NCI-H1930 (cell line): ENCODE measurements at places on chromosomes 5 and 9.

- no peak for DNase-seq
Observed at GRCh38 chr9:35793461-35793860, 2.1 kb downstream of the NPR2 start.

GRCh38 chr9:76218886-76219445, 175.3 kb downstream of the RFK start:
- no peak for DNase-seq

GRCh38 chr5:175477440-175477839, 920 bp upstream of the SFXN1 start:
- no peak for DNase-seq

DNA sequence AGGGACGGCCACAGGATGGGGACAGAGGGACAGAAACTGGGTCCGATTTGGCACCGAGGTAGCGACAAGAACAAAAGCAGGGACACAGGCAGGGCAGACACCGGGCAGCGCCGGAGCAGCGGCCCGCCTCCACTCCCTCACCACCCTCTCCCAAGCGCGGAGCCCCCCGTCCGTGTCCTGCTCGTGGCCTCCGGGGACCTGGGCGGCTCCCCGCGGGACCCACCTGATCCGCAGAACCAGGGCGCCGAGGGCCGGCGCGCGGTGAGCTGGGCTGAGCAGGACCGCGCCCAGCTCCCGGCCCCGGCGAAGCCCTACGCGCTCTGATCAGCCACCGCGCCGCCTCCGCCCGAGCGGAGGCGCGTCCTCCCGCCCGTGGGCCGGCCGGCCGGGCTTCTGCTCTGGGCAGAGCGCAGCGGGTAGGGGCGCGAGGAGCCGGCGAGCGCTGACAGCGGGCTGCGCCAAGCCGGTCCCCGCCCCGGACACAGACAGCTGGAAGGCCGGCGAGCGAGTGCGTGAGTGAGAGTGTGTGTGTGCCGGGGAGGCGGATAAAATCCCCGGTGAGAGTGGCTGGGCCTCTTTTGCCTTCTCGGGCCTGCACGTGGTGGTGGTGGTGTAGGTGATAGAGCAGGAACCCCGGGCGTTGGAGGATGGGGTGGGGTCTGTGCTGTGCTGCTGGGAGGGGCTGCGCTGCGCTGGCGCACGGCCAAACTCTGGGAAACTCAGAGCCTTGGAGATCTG, at the start of gene GGTA1:
Gene GGTA1, minus strand, starts transcription at position 418 of the 738 bp plus-strand sequence. CDS start 31,922 bp downstream, outside the sequence.
- DNase-seq, result no peak

DNA sequence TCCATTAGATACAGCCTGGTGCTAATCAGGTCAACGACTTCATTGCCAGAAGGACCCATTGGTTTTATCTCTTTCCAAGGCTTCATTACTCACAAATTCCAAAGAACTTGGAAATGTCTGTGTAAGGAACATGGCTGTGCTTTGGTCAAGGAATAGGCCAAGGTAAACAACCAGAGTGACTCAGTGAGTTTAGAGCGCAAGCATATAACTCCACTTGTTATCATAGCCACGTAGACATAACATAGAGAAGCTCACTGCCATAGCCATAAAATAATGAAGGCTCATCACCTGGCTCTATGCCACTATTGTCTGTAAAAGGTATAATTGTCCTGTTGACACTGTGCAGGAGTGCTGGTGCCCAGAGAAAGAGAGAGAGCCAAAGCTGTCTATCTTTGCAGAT, 139.3 kb upstream of the PLCXD3 start:
- DNase-seq, result no peak

GRCh38 chr5:150639377-150639692, 1.1 kb upstream of the SYNPO start:
- DNase-seq, result no peak

GRCh38 chr5:104370523-104370922, 807.9 kb upstream of the NUDT12 start:
- no peak for DNase-seq

DNA sequence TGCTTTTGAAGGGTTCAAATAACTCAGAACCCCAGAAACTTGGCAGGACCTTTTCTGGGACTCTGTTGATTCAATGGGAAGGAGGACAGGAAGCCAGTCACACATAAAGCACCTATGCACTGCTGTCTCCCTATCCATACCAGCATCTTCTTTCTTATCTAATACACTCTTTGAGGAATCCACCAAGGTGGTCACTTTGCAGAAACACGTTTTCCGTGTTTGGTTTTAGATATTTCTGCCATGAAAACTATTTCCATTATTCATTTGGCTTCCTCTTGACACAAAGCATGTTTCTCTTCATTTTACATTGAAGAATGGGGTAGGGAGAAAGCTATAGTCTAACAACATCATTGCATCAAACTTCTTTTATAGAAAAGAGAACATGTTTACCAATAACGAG, 76.5 kb upstream of the NR3C1 start:
- DNase-seq, result no peak

GRCh38 chr9:108209132-108209685, 646.6 kb downstream of the ACTL7B start:
- no peak for DNase-seq

DNA sequence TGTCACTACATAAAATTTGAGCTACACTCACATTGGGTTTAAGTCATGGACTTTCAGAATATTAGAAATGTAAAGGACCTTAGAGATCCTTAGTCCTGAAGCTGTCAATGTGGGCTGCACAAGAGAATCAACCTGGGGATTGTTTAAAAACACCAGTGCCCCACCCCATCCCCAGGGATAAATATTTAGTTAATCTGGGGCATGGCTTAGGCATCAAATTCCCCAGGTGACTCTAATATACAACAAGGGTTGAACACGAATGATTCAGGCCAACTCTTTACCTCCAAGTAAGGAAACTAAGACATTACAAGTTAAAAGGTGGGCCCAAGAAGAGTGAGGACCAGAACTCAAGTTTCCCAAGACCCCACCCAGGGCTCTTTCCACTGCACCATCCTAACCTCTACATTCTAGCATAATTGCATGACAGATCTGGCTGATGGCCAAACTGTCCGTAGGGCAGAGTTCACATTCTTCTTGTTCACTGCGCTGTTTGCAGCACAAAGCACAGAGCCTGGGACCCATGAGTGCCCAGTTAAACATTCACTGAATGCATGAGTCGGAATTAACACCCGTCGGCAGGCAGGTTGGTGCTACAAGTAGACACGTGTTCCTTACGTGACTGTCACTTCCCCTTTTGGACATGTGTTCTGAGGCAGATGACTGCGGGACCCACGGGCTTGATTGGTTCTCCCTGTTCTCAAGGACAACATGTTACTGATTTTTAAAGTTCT, 25.2 kb downstream of the CYFIP2 start:
- DNase-seq, result no peak

DNA sequence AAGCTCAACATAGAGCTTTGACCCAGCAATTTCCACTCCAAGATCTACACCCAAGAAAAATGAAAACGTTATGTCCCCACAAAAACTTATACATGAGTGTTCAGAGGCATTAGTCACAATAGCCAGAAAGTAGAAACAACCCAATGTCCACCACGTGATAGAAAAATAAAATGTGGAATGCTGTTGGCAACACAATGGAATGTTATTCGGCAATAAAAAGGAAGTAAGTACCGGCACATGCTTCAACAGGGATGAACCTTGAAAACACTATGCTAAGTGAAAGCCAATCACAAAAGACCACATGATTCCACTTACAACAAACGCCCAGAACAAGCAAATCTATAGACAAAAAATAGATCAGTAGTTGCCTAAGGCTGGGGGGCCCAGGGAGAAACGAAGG, 6.0 kb downstream of the UBQLN1 start:
- DNase-seq, result no peak

GRCh38 chr5:142248853-142249462, 75.9 kb downstream of the SPRY4 start:
- no peak for DNase-seq

- DNase-seq, result no peak
Observed at GRCh38 chr9:121564504-121565260, 65.0 kb upstream of the GGTA1 start.

DNA sequence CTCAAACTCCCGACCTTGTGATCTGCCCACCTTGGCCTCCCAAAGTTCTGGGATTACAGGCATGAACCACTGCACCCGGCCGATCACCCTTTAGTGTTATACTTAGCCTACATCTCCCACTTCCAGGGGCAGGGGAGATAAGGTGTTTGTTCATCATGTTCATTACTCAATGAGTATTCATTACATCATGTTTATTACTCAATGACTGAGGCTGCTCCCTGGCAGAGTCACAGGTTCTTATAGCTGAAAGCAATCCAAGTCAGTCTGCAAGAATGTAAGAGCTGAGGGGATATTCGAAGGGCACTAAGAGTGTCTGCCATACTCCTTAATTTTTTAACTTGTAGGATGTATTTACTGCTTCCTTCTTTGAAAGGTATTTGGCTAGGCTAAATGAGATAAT, 214.2 kb downstream of the SPATA31D1 start:
- DNase-seq, result no peak

GRCh38 chr5:143683459-143683858, 128.5 kb upstream of the HMHB1 start:
- no peak for DNase-seq

GRCh38 chr9:97564291-97565175, 63.1 kb downstream of the TMOD1 start:
- DNase-seq, result no peak

GRCh38 chr9:134225186-134225585, 60.8 kb upstream of the RNU6ATAC start:
- no peak for DNase-seq

DNA sequence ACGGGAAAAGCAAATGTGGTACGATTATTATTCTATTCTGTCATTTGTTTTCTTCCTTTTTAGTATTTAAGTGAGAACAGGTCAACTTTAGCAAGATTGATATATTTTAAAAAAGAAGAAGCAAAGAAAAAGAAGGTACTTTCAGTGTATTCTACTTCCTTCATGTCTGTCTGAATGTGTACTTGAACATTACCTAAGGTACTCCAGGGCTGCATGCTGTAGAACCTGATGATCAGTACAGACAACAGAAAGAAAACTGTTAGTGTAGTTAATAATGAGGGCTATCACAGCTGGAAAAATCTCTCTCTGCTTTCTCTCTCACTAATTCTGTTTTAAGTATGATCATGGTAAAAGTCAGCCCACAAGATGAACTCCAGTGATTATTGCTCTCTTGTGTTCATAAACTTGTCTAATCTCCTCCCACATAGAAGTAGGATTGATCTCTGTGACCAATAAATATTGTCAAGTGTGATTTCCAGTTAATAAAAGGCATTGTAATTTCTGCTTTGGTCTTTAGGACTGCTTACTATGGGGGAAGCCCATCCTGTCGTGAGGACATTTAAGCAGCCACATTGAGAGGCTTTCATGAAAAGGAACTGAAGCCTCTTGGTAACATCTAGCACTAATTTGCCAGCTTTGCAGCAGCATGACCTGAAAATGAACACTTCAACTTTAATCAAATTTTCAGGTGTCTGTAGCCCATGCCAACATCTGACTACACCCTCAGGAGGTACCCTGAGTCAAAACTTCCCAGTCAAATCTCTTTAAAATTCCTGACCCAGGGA, 864.0 kb upstream of the ACO1 start:
- no peak for DNase-seq

GRCh38 chr9:123338710-123339665, 17.0 kb upstream of the CRB2 start:
- DNase-seq, result no peak

- DNase-seq, result no peak
Observed at GRCh38 chr5:108461628-108462367, 79.9 kb upstream of the FBXL17 start.

GRCh38 chr5:134451936-134452505, 40.3 kb upstream of the CDKN2AIPNL start:
- no peak for DNase-seq

DNA sequence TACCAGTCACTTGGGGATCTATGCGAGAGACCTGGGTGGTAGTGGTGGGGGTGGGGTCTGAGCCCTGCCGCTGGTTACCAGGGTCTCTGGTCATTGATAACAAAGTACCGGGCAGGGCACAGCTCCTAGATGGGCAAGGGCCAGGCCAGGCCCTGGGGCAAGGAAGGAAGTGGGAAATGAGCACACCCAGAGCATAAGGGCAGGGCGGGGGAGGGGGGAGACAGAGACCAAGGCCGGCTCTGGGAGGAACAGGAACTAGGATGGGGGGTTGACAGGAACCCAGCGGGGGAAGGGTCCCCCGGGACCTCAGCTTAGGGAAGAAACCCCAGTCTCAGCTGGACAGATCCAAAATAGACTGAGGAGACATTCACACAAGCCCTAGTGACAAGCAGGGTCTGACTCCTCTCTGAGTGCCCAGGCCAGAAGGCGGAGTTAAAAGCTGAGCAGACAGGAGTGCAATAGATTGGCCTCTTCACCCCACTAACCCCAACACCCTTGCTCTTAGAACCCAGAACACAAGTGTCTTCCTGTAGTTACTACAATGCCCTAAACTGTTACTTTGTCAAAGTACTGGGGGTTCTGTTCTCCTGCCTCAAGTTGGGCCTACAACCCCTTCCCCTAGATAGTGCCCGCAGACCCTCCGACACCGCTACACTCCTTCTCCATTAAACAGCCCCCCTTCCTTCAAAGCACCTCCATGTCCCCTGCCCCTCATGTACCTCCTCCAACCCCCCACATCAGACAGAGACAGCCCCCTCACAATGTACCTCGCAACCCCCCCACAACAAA, 628 bp downstream of the ATOSB start:
- DNase-seq, result no peak

GRCh38 chr5:68221488-68221887, 5.9 kb downstream of the PIK3R1 start:
- DNase-seq, result no peak

DNA sequence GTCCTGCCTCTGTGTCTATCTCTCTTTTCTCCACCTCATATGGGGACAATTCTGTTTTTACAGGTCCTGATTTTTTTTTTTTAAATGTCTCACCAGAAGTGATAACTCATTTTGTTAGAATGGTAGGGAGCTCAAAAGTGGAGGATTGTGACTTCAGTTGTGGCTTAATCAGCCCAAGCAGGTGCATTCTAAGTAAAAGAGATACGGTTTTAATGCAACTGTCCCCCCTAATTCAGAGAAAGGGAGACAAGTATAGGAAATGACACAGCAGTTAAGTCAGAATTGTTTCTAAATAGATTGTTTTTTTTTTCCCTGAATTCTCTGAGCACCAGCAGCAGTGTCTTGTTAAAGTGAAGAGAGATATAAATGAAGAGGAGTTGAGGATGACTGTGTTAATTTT, 24.5 kb downstream of the MAST4 start:
- DNase-seq, result no peak

DNA sequence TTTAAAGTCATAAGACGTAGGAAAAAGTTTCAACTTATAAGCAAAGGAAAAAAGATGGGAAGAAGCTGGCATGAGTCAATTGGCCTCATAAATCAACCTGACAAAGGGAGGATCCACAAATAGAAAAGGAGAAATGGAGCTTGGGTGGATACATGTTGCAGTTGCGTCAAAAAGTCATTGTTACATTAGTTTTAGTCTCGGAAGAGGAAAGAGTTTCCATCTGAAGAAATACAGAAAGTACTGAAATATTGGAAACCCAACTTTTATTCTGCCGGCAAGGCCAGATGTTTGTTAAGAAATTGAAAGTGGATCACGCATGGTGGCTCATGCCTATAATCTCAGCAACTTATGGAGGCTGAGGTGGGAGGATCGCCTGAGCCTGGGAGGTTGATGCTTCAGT, 11.3 kb upstream of the TIMD4 start:
- DNase-seq, result no peak
